ENCODE measurements at places on chromosomes 6 and 20.

GRCh38 chr6:1267057-1267732, 44.7 kb upstream of the FOXQ1 start:
- no peak for DNase-seq

DNA sequence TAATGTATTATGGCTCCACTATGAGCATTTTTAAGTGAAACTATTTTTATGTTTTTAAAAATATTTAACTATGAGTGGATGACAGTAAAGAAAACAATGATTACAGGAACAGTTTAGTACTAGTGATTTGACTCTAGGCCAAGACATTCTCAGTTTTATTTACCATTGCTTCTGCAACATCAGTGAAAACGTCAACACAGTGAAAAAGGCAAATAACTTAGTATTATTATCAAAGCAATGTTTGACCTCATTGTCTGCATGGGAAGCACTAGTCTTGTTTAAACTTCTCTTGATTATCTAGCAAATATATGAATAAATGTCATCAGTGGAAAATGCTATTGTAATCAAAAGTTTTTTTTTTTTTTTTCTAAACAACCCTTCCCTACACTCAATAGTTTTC, 165.0 kb downstream of the HTR1B start:
- DNase-seq, result no peak

DNA sequence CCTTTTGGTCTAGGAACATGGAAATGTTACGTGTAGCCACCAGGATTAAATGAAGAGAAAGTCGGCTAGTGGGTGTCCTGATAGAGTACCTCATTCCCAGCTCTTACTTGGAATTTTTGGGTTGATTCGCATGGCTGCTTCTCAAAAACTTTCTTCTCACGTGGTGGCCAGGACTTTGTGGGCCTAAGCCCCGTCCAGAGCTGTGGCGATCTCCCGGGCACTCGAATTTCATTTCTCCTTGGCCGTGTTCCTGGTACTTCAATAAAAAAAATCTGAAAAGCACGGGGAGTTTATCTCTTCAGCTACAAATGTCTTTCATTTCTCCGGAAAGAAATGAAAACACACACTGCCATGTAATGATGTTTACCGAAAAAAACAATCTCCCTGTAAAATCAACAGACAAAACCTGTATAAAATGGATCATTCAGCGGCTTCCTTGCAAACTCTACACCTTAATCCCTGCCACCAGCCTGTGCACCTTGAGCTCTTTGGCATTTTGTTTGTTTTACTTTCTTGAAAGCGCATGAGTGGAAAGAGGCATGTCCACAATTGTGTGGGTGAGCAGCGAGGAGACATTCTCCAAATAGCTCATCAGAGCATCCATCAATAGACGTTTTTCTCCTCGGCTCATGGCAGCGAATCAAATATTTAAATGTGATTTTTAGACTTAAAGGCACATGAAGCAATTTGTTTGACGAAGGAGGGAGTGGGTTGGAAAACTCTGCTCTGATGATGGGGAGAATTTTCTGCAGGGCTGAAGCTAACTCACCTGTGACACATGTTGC, 173.1 kb downstream of the TFAP2C start:
- no peak for DNase-seq

DNA sequence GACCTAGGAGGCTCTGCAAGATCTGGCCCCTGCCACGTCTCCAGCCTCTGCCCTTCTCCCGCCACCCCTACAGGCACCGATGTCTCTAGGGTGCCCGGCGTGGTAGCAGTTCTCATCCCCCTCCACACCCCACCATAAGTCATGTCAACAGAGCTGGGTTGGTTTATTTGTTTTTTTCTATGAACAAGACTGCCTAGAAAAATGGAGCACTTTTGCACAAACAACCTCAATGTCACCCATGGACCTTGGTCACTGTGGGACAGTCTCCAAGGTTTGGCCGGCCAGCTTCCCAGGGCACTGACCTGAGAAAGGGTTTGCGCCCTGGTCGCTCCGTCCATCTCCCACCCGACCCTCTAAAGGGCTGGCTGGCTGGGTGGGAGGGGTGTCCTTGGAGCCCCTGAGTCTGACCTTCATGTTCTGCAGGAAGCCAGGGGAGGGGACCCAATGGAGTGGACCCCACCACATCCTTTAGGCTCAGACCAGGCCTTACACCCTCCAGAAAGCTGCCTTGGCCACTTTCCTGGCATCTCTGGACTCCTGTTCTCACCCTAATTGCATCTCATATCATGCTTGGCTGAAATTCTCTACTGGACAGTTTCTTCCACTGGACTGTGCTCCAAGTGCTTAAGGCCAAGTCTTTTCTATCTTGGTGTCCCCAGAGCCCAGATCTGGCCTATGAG, 104.8 kb upstream of the PTPN1 start:
- no peak for DNase-seq

- DNase-seq, result peak; percentile 25
Observed at GRCh38 chr6:14354919-14355572, 237.5 kb downstream of the CD83 start.

GRCh38 chr6:42963179-42963854, 2.8 kb downstream of the GNMT start:
- DNase-seq, result no peak

DNA sequence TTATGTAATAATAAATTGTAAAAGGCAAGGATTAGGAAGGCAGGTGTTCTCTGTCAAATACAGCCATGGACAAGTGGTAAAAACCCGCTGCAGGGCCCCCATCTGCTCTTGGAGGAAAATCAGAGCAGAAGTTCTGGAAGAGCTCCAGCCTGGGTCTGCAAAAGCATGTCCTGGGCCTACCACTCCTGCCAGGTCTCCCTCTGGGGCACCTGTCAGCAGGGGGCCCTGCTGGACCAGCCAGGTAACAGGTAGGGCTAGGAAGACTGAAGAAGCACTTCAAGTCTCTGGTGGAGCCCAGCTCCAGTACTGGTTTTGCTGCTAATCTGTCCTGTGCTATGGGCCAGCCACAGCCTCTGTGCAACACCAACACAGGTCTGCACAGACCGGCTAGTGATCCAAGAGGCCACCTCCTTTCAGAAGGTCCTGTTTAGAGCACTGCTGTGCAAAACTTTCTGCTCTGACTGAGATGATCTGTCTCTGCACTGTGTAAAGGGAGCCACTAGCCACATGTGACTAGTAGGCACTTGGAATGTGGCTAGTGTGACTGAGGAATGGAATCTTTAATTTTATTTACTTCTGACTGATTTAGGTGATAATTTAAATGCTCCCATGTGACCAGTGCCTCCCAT, 30.2 kb downstream of the RRBP1 start:
- no peak for DNase-seq

Data from stimulated activated CD4-positive, alpha-beta T cell treated with anti-CD3 and anti-CD28 coated beads, Interleukin-12 subunit alpha, Interleukin-12 subunit beta, amount 100 ng/mL, for 4 hours (primary cell).